Activated CD8-positive, alpha-beta T cell treated with anti-CD3 and anti-CD28 coated beads, Interleukin-2, amount 10 ng/mL, durations not matched to agents 7 days and 5 days (primary cell): ENCODE measurements at places on chromosomes 12 and 14. TPM values are rescaled to one million over a fixed set of nuclear protein-coding genes. Genes with fewer than 3 reads are reported as not detected.

The SLC16A7 gene
- total RNA-seq: 35.9 TPM

The PSEN1 gene
- 33.0 TPM for total RNA-seq

The TSHR gene
- total RNA-seq: not detected

The KRT77 gene
- total RNA-seq: not detected

DNA sequence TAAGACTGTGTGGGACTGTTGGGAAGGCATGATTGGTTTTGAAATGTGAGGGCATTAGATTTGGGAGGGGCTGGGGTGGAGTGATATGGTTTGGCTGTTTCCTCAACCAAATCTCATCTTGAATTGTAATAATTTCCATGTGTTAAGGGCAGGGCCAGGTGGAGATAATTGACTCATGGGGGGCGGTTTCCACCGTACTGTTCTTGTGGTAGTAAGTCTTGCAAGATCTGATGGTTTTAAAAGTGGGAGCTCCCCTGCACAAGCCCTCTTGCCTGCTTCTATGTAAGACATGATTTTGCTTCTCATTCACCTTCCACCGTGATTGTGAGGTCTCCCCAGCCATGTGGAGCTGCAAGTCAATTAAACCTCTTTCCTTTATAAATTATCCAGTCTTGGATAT lies 76.6 kb upstream of the PPFIA2 start:
- H3K4me1 ChIP-seq: no peaks in the 10 kb centered on the region
- no peak for DNase-seq
- H3K36me3 ChIP-seq: no peaks in the 10 kb centered on the region
- H3K27ac ChIP-seq: no peak overlapping the region

The CLEC4C gene
- not detected for total RNA-seq

DNA sequence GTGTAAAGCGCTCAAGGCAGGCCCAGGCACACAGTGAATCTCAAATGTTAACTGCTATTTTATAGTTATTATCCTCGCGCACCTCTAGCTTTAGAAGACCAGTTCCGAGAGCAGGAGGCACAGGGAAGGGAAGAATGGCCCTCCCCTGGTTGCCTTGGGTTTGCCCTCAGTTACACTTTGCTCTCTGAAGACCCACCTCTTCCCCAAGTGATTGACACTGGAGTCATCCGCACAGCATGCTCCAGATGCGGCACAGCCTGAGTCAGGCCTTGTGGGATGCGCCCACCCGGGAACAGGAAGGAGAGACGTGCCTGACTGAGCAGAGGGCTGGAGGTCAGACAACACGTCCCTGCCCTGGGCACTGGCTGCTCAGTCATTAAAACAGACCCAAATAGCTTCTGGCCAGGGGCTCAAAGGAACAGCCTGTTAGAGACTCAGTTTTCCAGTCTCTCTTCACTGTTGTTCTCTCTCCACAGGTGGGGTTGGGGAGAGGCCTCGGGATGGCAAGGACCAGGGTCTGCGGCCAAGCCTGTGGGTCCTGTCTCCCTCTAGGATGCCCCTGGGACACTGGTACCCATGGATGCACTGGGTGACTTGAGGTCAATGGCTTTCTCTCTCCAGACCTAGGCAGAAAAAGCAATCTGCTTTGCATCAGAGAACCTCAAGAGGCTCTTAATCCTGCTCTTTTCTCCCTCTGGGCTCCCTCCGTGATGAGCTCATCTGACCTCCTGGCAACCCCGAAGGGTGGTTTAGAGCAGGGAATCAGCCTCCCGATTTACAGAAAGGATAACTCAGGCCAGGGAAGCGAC lies 13.6 kb upstream of the MLXIP start:
- H3K4me3 ChIP-seq: no peak overlapping the region
- no peak overlapping the region for H3K27ac ChIP-seq
- no peaks in the 10 kb centered on the region for H3K36me3 ChIP-seq
- DNase-seq: no peak
- no peaks in the 10 kb centered on the region for H3K27me3 ChIP-seq
- H3K4me1 ChIP-seq: peaks cover 38% of the 10 kb centered on the region

DNA sequence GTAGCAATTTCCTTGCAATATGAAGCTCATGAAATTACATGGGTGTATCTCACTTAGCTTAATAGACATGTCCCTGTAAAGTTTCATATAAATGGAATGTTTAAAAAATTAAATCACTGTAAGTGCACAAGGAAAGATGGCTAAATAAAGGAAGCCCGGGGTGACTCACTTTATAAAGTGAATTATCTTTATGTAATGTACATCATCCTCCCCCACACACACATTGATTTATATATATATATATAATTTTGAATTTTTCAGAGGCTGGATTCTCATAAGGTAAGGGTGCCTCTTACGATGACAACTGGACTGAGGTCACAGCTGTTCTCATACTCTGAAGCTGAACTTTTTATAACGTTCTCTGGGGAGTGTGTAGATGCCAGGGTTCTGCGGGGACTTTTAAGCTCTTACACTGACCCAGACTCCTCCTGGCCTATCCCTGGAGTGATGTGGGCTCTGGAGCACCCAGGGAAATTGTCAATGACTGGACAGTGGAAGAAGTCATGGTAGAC lies 108.7 kb upstream of the HIF1A start:
- H3K27ac ChIP-seq: no peak overlapping the region
- no peak overlapping the region for H3K4me3 ChIP-seq
- DNase-seq: no peak
- H3K36me3 ChIP-seq: peaks cover 3% of the 10 kb centered on the region
- peaks cover 45% of the 10 kb centered on the region for H3K4me1 ChIP-seq
- no peaks in the 10 kb centered on the region for H3K27me3 ChIP-seq
